Naive thymus-derived CD8-positive, alpha-beta T cell (primary cell): ENCODE measurements at places on chromosomes 3 and 15. TPM values are rescaled to one million over a fixed set of nuclear protein-coding genes. Genes with fewer than 3 reads are reported as not detected.

- no peak for DNase-seq
These were observed 14.7 kb downstream of the IQGAP1 start for GRCh38 chr15:90402767-90403166.

GRCh38 chr15:39442898-39443297 is 138.0 kb upstream of the THBS1 start:
- no peak for DNase-seq

DNA sequence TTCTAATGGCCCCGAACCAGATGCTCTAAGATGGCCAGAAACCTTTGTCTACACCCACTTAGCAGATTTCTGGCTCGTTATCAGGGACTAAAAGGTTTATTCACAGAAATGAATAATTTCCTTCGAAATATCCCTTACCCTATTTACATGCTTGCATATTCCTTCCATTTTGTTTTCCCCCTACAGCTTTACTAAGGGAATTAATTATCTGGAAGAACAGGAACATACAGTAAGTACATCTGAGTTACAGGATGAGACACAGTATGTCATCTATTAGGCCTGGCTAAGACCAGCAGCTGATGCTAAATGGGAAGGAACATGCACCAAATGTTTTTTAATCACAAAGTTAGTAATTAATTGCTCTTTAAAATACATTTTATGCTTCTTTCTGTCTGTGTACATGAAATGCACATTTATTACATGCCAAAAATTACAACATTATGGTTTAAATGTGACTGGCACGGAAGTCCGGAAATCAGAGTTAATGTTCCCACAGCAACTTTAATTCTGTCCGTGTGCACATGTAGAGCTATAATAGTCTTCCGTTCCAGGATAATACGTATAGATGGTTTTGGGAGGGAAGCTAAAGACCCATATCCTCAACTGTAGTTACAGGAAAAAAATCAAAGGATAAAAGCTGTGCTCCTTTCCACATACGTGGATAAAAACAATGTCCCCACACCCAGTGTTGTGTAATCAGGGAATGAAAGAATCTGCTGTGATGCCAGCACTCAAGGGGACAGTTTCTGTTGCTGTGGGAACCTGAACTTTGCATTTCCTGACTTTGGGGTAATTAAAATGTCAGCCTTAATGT is 82.0 kb downstream of the TIGIT start:
- no peak for DNase-seq

Gene TMC3
- total RNA-seq: not detected

DNA sequence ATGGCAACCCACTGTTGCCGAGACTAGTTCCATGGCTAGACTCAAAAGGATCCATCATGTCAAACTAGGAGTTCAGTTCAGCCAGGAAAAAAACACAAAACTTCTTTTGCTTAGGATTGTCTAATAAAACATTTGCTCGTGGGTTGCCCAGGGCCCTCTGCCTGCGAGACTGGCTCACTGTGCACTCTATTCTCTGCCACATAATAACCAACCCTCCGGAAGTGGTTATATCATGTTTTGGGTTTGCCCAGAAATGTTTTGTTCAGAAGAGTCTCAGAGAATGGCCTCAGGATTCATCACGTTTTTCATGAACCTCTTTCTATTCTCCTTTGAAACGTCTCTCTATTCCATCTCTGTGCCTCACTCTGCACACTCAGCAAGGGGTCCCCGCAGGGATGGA is 216.1 kb downstream of the SV2B start:
- no peak for DNase-seq

DNA sequence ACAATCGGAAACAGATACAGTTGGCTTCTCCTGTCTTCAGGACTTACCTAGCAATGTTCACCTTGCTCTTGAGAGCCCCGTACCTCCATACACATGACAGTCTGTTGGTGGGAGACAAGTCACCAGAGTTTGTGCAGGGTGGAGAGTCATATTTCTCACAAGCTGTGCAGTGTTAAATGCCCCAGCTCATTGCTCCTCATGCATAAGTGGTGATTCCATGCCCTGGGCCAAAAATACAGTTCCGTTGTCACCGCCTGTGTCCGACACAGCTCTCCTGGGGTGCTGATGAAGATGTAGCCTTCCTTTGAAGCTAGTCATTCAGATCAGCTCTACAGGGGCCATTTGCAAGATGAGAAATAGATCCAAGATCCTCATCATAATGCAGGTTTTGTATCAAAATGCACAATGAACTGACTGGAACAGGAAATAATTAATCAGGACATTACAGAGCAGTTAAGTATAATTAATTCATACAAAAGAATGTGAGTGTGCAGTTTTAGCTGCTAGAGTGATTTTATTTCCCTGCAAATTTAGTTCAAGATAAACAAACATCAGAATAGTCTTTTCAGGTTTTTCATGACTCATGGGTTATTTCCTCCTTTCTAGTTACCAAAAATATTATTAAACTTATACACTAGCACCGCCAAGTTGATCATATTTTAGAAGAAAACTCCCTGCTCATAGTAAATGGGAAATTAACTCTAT is 66.5 kb downstream of the CD47 start:
- DNase-seq: no peak

GRCh38 chr3:137163958-137164357 is 206.2 kb downstream of the IL20RB start:
- DNase-seq: no peak

Gene SRP14
- total RNA-seq: 147 TPM

GRCh38 chr3:98048586-98048985 is 13.5 kb upstream of the GABRR3 start:
- no peak for DNase-seq

Gene OR5K2
- total RNA-seq: not detected

Gene CILP
- total RNA-seq: 0.44 TPM

GRCh38 chr3:31979001-31979697 is 1.9 kb downstream of the OSBPL10 start:
- DNase-seq: no peak

Gene FETUB
- total RNA-seq: not detected

DNA sequence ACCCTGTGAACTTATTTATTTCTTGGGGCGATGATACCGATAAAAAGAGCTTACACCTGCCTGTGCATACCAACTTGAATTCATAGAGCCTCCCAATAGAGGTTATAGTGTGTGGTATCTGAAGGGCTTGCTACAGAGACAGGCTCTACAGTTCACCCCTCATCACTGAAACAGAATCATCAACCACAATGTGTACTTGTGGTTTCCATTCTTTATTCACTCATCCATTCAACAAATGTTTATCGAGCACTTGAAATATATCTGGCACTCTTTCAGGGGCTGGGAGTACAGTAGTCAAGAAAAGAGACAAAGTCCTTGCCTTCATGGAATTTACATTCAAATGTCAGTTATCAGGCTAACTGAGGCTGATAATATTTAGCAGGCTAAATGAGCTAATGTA is 134.4 kb upstream of the SKOR1 start:
- DNase-seq: no peak

Gene SLC28A1
- not detected for total RNA-seq

GRCh38 chr3:71088019-71088708 is 495.4 kb downstream of the FOXP1 start:
- no peak for DNase-seq

Gene MESP2
- not detected for total RNA-seq

DNA sequence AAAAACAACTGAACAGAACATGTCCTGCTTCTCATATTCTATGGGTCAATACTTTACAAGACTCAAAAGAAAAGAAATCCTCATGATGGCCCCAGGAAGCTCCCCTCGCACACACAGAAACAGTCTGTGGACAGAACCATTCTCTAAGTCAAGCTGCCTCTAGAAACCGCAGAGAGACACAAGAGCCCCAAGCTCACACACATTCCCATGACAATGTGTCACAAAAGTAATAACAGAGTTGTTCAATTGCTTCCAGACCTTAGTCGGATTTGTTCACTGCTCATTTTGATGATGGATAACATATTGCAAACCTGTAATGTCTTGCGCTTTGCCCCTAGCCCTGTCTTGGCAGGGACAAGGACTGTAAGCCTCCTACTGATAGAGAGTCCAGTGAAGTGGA is 60.9 kb downstream of the UMPS start:
- DNase-seq: no peak

Gene CRTC3
- total RNA-seq: 110 TPM

DNA sequence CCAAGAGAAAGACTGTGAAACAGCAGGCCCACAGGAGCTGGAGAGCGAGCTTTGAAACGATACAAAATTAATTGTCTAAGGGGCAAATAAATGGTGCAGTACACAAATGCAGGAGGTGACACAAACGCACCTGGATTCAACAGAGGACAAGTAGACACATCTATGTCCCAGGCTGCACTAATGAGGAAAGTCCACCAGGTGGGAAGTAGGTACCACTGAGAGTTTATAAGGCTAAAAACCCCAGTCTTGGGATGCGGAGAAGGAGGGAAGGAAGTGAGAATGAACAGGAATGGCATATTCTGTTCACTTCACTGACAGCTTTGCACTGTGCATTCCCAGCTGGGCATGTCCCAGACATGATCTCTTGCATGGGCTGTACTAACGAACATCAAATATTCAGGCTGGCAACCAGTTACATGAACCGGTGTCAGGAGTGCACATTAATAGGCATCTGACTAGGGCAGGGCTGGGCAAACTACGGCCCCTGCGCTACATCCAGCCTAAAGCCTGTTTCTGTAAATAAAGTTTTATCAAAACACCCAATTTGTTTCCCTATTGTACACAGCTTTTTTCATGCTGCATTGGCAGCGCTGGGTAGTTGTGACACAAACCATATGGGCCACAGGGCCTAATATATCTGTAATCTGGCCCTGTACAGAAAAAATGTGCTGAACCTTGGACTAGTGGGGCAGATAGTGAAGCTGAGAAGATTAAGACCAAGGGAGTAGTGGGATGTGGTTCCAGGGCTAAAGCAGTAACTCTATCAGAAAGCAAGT is 107.0 kb downstream of the IGF2BP2 start:
- no peak for DNase-seq

GRCh38 chr3:24487325-24488262 is 7.1 kb downstream of the THRB start:
- no peak for DNase-seq

GRCh38 chr15:34708422-34708821 is 46.4 kb downstream of the GJD2 start:
- no peak for DNase-seq

GRCh38 chr3:160134964-160135363 is 90.3 kb upstream of the C3orf80 start:
- DNase-seq: no peak

- no peak for DNase-seq
These were observed 1.4 kb downstream of the ARL14 start for GRCh38 chr3:160678292-160678842.

DNA sequence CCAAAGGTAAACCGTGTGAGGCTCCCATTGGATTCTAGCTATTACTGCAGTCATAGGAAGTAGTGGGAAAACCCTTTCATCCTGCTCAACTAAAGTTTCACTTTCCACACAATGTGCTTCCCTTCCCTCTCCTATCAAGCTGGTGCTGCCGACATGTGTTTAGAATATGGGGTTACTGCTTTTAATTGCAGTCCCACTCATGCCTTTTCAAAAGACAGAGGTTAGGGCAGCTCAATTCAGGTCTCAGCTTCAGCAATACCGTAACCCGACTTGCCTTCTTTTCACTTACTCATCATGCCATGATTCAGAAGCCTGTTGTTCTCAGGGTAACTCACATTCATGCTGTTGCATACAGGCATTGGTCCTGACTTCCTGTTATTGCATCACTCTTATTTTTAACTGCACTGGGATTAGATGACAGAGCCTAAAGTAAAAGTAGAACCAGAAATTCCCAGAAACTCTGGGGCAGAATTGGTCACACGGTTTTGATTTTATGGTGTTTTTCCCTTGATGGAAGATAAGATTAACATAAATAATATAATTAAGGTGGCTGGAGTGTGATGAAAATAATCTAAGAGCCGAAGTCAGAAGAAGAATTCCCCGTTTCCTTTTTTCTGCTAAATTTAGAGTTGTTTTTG is 45.7 kb downstream of the C2CD4B start:
- DNase-seq: no peak

Gene PPARG
- not detected for total RNA-seq

- no peak for DNase-seq
These were observed 6.3 kb upstream of the BBX start for GRCh38 chr3:107516475-107516874.

GRCh38 chr15:80514071-80514780 is 110.0 kb downstream of the ARNT2 start:
- DNase-seq: no peak

DNA sequence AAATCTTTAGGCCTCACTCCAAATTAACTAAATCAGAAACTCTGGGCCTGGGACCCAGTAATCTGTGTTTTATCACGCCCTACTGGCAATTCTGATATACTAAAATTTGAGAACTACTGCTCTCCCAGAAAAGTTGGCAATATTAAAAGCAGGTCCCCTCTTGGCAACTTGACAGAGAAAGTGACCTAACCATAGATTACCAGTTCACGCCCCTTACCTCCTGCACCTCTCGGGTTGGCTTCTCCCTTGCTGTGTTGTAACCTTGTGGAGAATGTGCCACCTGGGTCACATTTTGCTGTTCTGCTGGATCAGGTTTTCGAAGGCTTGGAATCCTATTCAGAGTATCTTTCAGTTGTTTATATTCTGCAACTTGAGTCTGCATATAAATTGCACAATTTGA is 59.1 kb downstream of the GOLIM4 start:
- DNase-seq: no peak

- no peak for DNase-seq
These were observed 132.3 kb downstream of the KCNAB1 start for GRCh38 chr3:156252656-156253055.

Gene PLS1
- 3.2 TPM for total RNA-seq

GRCh38 chr3:56933803-56934202 is 126.7 kb upstream of the SPATA12 start:
- DNase-seq: no peak

Gene EIF4E3
- total RNA-seq: 37.8 TPM

GRCh38 chr3:194773216-194773615 is 87.5 kb downstream of the FAM43A start:
- no peak for DNase-seq

Gene FSIP1
- 0.30 TPM for total RNA-seq

Gene SELENOK
- total RNA-seq: 38.2 TPM

DNA sequence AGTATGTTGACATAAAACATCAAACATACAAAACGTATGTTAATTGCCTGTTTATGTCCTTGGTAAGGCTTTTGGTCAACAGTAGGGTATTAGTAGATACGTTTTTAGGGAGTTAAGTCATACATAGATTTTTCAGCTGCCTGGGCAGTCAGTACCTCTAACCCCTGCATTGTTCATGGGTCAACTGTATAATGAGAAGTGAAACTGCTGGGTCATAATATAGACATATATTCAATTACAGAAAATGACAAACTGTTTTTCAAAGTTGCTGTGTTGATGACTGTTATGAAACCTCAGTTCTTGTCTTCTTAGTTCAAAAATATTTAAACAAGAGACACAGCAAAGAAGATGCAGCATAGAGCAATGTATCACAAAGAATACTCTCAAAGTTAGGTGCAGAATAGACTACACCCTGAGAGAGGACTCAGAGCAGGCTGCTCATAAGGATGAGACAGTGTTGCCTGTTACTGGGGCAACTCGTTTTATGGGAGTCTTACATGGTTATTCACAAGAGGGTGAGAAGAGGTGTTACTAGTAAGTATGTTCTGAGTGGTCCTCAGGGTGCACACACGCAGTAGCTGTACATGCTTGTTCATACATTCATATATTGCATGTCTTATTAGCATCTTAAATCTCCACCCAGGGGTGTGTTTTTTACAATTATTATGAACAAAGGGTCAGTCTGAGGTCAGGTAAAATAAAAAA is 53.1 kb upstream of the ADAMTS17 start:
- no peak for DNase-seq

Gene ABTB1
- 187 TPM for total RNA-seq

Gene PCSK6
- 6.7 TPM for total RNA-seq

- peak; percentile 12 for DNase-seq
These were observed 51.4 kb downstream of the FAM43A start for GRCh38 chr3:194736896-194737600.

GRCh38 chr15:90839187-90840071 is 29.0 kb upstream of the FURIN start:
- no peak for DNase-seq
